NCI-H345 (cell line): ENCODE measurements at places on chromosomes 6 and 20.

DNA sequence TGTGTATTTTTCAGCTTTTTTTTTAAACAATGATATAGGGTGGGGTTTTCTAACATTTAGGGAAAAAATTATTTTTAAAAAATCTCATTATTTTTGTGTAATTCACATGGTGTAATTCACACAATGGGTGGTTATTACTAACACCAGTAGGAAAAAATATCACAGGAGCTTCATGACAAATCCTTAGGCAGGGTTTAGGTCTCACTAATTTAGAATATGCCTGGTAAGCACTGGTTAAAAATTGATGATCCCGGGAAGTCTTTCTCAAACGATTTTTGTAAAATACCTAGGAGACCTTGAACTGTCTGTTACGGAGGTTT, 29.5 kb upstream of the ZNF217 start:
- no peak for DNase-seq

- no peak for DNase-seq
Observed at GRCh38 chr6:27474672-27475071, 1.8 kb upstream of the ZNF184 start.

DNA sequence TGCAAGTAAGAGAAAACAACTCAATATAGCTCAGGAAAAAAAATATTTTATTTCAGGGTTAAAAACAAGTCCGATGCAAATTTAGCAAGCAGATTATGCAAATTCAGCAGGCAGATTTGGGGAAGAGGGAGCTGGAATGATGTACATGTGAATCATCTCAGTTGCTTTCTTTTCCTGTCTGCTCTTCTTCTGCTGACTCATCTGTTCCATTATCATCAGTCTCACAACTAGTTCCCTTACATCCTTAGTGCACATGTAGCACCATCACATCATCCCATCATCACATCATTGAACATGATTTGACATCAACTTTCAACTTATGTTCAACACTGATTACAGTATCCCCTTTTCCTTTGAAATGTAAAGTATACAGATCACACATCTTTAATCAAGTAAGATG, 11.5 kb upstream of the DEFB113 start:
- DNase-seq = no peak

DNA sequence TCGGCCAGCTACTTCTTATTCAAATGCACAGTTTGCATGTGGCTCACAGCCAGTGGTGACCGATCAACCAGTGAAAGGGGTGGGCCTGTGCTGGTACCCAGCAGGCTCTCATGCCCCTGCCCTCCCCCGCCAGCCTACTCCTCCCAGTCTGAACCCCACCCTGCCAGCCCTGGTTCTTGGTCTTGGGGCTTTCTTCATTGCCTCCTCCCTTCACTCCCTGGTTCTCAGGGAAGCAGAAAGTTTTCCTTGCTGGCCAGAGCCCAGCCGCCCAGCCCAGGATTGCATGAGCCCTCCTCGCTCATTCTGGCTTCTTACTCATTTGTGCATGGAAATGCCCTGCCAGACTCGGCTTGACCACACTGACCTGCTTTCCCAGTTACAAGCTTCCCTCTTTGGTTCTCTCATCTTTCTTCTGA, 40.8 kb downstream of the KCNK17 start:
- no peak for DNase-seq

GRCh38 chr20:1879369-1879768, 15.8 kb upstream of the SIRPA start:
- no peak for DNase-seq

DNA sequence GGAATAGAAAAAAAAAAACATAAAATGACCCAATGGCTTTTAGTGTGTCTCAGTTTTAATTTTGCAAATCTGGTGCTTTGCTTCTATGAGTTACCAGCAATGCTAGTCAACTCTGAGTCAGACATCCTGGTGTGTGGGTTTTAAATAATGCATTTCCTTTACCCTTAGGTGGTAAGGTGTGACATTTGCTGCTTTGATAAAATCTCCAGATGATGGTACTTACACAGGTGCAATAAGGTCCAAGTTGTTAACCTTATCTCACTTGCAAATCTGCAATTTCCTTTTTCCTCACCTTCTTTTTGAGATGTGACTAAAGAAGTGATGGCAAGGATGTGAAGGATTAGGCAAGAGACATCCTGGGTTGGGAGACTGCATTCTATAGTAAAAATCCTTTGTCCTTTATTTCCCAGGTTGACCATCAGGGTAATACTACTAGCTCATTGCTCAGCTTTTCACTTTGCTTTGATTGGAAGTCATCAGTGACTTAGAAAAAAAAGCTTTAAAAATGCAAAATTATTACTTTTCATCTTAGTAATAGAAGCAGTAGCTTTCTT, 818.5 kb upstream of the FLRT3 start:
- no peak for DNase-seq

- no peak for DNase-seq
Observed at GRCh38 chr6:11527274-11527870, 10.2 kb upstream of the TMEM170B start.

- no peak for DNase-seq
Observed at GRCh38 chr6:110965629-110966229, 7.2 kb downstream of the GTF3C6 start.

- DNase-seq = no peak
Observed at GRCh38 chr20:3003416-3003815, 40.0 kb upstream of the GNRH2 start.

DNA sequence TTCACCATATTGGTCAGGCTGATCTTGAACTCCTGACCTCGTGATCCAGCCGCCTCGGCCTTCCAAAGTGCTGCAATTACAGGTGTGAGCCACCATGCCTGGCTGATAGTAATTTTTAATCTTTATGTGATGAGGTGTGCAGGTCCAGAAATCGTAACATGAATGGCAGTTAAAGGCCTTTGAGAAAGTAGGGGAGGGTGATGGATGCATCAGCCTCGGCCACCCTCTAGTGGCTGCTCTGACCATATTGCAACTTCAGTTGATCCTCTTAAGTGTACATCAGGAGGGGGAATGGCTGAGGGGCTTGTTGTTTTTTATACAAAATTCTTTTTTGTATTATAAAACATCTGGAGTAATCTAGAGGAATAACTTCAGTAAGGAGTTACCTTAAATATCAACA, 193.0 kb downstream of the ZFAND3 start:
- no peak for DNase-seq

GRCh38 chr6:150361876-150362275, 6.9 kb upstream of the IYD start:
- DNase-seq = no peak

GRCh38 chr6:38599261-38599660, 40.5 kb downstream of the BTBD9 start:
- DNase-seq = no peak

- peak; percentile 71 for DNase-seq
Observed at GRCh38 chr6:71107911-71108420, 151.1 kb upstream of the B3GAT2 start.

- DNase-seq = peak; percentile 49
Observed at GRCh38 chr6:150696190-150696589, 96.5 kb downstream of the PLEKHG1 start.

DNA sequence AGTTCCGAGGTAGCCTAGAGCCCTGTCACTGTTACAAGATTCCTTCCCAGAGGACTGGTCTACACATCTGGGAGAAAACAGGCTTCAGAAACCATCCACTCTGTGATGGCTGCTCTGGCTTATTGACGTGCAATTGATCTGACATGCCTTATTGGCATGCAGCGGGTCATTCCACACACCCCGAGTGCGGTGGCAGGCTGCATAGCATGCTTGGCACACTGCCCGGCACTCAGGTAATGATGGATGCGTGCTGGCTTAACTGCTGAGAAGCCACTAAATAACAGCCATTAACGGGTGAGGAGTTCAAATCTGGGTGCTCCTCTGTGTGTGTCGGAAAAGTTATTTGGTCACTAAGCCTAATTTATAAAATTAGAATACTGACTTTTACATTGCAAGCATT, 67.9 kb upstream of the CDH4 start:
- DNase-seq = no peak

- no peak for DNase-seq
Observed at GRCh38 chr6:166492092-166492741, 94.3 kb downstream of the RAMACL start.

- DNase-seq = no peak
Observed at GRCh38 chr6:44538807-44539201, 151.3 kb downstream of the CDC5L start.

DNA sequence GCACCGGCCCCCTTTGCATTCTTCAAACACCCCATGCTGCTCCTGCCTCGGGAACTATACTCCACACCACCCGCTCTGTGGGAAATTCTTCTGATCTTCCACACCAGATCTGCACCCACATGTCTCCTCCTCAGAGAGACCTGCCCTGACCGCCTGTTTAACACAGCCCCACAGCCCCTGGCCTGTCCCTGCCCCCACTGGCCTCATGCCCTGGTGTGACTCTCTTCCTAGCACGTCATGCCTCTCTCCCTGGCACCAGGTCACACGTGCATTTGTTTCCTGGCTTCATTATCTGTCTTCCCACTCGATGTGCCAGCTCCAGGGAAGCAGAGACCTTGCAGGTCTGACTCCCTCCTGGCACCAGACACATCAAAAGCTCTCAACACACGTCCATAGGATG, 79.6 kb downstream of the ANKRD60 start:
- DNase-seq = no peak

DNA sequence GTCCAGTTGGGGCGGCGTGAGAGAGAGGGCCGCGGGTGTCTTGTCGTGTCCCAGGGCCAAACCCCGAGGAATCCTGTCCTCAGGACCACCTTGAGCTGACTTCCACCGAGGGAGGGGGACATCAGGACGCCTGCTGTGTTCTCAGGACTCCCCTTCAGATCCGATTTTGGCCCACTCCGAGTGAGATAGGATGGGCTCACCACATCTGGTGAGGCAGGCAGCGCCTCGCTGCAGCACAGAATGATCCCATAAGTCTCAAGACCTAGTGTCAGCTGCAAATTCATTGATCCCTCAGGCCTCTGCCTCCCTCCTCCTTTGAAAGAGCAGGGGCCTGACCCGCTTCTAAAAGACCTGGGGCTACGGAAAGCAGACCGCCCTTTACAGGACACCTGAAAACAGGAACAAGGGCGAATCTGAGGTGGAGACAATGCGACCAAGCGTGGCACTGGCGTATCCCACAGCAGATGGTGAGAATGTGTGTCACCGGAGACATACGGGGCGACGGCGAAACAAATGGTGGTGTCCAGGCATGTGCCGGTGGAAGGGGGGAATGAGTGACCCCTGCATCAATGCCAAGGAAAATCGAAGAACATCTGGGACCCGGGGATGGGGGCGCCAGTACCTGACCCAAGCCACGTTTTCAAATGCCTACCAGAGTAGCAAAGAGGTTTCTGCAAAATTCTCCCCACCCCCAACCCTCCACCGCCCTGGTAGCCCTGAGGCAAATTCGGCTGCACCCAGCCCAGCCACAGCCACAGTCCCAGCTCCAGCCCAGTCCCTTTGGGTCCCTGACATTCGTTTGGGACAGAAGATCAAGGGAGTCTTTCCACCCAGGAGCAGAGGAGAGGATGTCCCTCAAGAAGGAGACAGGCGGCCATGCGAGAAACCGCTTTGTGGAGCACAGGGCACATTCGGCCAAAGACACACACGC, 162.1 kb upstream of the ZNF337 start:
- DNase-seq = no peak

- DNase-seq = no peak
Observed at GRCh38 chr6:6851059-6851948, 256.5 kb upstream of the RREB1 start.

- no peak for DNase-seq
Observed at GRCh38 chr6:24006254-24006653, 119.8 kb upstream of the NRSN1 start.

GRCh38 chr6:113600551-113601339, 256.4 kb upstream of the MARCKS start:
- DNase-seq = no peak

GRCh38 chr6:119182875-119183274, 104.4 kb upstream of the FAM184A start:
- DNase-seq = no peak

GRCh38 chr20:23279836-23280235, 70.8 kb upstream of the NXT1 start:
- DNase-seq = no peak

- DNase-seq = no peak
Observed at GRCh38 chr6:112683106-112683505, 336.0 kb downstream of the RFPL4B start.

DNA sequence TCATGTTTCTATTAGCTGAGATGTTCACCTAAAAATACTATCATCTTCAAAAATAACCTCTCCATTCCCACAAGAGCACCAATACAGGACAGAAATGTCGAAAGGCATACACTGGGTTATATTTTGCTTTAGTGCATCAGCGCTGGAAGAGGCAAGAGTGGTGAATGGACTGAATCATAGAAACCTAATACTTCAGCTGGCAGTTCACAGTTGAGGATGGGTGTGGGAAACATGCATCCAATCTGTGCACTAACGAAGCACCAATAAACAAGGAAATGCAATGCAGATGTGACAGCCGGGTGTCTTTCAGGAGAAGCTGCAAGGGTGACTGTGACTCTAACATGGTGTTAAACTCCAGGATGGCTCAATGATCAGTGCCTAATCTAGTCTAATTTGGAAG, 365.8 kb downstream of the ESR1 start:
- no peak for DNase-seq

GRCh38 chr6:142265476-142265875, 36.3 kb upstream of the ADGRG6 start:
- DNase-seq = no peak

GRCh38 chr6:70456735-70457134, 43.4 kb downstream of the FAM135A start:
- DNase-seq = no peak

GRCh38 chr6:16684896-16685554, 76.2 kb downstream of the ATXN1 start:
- no peak for DNase-seq

- no peak for DNase-seq
Observed at GRCh38 chr20:21435576-21435975, 38.2 kb upstream of the NKX2-4 start.

- no peak for DNase-seq
Observed at GRCh38 chr20:10475225-10475624, 40.1 kb downstream of the SLX4IP start.

GRCh38 chr20:44254073-44254472, 7.0 kb downstream of the GDAP1L1 start:
- DNase-seq = no peak

DNA sequence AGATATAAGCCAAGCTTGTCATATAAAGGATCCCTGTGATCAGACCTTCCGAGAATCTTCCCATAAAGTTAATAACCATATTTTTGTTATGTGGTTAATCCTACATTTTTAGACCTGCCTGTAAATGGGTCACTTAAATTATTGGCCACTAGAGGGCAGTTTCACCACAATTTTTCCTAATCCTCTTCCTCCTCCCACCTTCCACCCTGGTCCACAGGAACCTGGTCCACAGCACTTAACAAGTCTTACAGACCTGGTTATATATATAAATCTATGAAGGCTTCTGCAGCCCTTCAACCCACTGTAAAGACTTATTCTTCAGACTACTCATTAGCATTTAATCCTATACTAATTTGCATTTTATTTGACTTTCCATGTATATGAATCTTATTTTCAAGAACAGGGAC, 28.3 kb downstream of the MRS2 start:
- peak; percentile 35 for DNase-seq

- no peak for DNase-seq
Observed at GRCh38 chr6:155352811-155353210, 38.5 kb upstream of the TFB1M start.

- DNase-seq = no peak
Observed at GRCh38 chr6:87115402-87116135, 20.7 kb upstream of the CGA start.

- no peak for DNase-seq
Observed at GRCh38 chr20:40254023-40254772, 434.8 kb downstream of the MAFB start.
